ENCODE measurements at places on chromosomes 1 and 21.
A peak's percentile ranks its signal among the peaks of the same experiment; 100 is the strongest.

DNA sequence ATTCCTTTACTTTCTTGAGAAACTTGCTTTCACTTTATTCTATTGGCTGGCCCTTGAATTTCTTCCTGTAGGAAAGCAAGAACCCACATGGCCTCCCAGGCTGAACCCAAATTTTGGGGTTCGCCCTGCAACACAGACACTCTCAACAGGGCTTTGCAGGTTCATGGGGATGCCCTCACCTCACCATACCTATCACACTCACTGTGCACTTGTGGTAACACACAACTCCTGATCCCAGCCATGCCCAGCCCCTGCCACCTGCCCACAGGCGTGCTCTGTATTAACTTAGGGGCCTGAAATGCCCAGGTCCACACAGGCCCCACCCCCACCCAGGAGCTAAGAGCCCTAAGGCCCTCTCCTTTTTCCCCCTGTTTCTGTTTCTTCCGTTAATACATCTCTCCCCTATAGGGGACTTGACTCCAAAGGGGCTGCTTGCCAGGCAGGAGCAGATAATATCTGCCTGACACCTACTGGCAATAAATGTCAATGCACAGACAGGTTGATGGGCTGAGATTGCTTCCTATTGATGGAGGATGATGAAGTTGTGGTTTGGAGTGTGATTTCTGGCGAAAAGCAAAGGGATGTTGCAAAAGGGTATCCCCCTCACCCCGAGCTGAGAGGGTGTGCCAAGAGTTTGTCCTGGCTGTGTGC lies 171.5 kb downstream of the AJAP1 start:
- no peak for DNase-seq

DNA sequence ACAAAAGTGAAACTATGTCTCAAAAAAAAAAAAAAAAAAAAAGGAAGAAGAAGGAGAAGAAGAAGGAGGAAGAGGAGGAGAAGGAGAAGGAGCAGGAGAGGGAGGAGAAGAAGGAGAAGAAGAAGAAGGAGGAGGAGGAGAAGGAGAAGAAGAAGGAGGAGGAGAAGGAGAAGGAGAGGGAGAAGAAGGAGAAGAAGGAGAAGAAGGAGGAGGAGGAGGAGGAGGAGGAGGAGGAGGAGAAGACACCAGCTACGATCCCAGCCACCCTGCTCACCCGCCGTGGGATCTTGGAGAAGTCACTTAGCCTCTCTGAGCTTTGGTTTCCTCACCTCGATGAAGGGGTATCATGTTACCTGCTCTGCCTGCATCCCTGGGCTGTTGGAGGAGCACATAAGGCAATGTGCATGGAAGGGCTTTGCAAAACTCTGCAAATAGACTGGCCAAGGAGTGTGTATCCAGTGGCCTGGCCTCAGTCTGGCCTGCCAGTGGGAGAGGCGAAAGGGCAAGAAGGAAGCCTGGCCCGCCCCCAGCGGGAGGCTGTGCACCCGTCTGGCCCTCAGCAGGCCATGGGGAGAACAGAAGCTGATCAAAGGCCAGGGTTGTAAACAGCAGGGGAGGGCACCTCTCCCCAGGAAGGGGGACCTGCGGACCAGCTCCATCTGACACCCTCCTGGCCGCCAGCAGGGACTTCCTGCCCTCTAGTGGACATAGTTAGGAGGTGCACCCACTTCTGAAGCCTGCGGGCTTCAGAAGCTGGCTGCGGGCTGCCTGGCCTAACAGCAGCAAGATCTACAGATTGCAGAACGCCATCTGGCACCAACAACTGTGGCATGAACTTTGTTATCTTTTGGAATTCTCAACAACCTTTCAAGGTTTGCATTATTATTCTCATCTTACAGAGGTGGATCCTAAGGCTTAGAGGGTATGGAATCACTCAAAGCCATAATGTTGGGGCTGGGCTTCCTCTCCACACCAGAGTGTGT lies 19.2 kb upstream of the CDK18 start:
- peak; percentile 26 for DNase-seq

- no peak for DNase-seq
Measured at GRCh38 chr1:56191369-56191768, 388.0 kb downstream of the PLPP3 start.

DNA sequence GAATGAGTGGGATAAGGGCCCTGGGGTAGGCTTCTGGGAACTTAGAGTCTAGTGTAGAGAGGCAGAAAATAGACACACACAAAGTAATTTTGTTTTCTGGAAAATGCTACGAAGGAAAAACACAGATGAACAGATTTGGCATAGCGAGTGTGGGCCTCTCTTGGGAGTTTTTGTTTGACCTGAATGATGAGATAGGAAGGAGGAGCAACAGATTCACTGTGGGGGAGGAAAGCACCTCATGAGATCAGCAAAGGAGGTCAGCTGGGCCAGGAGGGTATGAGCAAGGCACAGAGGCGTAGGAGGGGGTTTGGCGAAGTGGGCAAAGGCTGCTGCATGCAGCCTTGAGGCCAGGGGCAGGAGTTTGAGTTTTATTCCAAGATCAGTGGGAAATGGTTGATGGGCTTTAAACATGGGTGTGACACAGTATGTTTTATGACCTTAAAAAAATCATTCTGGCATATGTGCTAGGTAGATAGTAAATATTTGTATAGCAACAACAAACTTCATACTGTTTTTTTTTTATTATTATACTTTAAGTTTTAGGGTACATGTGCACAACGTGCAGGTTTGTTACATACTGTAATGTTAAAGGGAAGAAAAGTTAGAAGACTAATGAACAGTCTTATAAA lies 57.9 kb downstream of the FGGY start:
- DNase-seq = no peak

- no peak for DNase-seq
Measured at GRCh38 chr1:52693843-52694242, 4.3 kb downstream of the COA7 start.

DNA sequence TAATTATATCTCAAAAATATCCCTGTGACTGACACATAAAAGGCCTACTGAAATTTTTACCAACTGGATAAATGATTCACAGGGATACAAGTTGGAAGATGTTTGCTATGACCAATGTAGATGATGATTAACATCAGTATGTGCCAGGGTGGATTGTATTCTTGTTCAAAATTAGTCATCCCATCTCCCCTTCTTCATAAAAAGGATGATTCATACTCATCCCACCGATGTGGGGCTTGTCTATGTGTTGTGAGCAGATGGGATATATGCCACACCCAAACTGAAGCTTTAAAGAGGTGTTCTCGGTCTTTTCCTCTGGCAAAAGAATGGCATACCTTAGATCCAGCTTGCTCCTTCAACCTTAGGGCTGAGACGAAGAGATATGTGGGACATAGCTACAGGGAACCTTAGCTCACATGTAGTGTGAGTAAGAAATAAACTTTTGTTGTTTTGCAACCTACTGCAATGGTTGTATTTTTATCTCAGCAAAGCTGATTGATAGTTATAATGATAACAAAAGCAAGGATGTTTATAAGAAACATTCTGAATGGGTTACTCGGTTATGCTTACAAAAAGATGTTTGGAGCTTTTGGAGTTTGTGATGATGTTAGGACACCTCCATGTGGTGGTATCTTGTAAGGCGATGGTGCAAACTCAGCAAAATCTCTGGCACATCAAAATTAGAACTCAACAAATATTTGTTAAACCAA lies 29.4 kb downstream of the SPATA17 start:
- no peak for DNase-seq

DNA sequence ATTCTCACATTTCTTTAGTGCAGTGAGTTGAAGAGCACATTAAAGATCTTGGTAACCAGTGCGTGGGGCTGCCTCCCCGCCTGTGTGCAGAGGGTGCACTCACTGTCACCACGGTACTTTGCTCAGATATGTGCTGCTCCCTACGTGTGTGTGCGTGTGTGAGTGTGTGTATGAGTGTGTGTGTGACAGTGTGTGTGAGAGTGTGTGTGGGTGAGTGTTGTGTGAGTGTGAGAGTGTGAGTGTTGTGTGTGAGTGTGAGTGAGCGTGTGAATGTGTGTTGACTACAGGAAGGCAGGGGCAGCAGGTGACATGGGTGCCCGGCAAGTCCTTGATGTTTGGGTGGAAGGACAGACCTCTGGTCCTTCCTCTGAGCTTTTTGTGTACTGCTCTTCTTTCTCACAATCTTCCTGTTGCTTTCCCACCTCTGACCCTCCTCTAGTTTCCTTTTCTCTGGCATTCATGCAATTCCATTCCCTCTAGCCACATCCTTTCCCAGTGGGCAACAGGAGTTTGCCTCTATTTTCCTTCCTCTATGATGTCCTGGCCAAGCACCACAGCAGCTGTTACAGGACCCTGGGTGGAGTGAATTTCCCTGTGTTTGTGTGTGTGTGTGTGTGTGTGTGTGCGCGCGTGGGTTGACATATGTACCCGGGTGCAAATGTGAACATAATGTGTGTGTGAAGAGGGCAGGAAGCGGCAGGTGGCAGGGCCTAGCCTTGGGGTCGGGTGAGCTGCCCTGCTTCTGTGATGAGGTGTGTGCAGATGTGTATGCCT lies 19.8 kb downstream of the LHX4 start:
- DNase-seq = no peak

DNA sequence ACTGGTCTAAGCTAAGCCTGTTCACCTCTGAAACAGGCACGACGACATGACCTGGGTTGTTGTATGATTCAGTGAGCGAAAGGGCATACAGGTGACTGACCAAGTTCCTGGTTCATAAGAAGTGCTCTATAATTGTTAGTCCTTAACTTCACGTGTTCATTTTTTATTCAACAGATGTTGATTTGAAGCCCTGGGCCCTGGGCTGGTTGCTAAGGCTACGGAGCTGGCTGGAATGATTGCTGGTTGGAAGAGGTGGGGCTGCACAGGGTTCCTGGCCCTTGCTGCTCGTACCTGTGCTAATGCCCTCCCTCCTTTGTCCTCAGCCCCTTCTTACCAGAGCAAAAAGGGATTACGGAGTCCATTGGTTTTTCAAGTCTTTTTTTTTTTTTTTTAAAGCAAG lies 111.3 kb upstream of the CSF3R start:
- DNase-seq = no peak

- DNase-seq = no peak
Measured at GRCh38 chr1:175481126-175482070, 262.0 kb downstream of the TNR start.

GRCh38 chr1:185112356-185112755 lies 44.4 kb downstream of the TRMT1L start:
- no peak for DNase-seq

GRCh38 chr1:225534135-225534534 lies 106.3 kb upstream of the LBR start:
- DNase-seq = no peak

- no peak for DNase-seq
Measured at GRCh38 chr21:15164273-15164672, 99.5 kb upstream of the NRIP1 start.

DNA sequence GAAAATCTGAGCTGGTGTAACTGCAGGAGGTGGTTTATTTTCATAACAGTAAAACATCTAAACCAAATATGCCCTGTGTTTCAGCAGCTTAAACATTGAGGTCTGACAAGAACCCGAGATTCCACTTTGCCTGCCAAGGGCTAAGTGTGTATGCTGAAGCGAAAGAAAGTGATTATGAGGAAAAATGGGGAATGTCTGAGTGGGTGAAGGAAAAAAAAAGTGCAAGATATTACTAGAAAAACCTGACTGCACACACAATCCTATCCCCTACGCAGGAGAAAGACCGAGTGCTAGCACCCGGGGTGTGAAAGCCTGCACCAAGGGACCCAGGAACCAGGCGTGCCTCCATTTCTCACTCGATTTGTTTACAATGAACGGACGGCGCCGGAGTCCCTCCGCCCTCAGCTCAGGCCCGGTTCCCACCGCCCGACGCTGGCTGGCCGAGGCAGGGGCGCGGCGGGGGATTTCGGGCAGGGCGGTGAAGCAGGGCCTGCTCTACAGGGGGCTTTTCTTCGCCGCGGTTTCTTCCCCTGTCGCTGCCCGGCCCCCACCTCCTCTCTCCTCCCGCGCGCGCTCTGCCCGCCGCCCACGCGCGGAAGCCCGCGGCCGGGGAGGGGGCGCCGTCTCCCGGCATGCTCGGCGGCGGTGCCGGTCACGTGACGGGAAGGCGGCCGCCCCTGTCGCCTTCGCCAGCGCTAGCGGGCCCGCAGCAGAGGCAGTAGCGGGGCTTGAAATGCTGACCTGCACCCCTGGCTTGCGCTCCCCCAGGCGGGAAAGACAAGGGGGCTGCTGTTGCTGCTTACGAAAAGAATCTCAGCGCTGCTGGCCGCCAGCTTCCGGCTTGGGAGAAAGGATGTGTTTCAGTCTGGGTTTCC lies 35.9 kb downstream of the ITPKB start:
- peak; percentile 74 for DNase-seq

DNA sequence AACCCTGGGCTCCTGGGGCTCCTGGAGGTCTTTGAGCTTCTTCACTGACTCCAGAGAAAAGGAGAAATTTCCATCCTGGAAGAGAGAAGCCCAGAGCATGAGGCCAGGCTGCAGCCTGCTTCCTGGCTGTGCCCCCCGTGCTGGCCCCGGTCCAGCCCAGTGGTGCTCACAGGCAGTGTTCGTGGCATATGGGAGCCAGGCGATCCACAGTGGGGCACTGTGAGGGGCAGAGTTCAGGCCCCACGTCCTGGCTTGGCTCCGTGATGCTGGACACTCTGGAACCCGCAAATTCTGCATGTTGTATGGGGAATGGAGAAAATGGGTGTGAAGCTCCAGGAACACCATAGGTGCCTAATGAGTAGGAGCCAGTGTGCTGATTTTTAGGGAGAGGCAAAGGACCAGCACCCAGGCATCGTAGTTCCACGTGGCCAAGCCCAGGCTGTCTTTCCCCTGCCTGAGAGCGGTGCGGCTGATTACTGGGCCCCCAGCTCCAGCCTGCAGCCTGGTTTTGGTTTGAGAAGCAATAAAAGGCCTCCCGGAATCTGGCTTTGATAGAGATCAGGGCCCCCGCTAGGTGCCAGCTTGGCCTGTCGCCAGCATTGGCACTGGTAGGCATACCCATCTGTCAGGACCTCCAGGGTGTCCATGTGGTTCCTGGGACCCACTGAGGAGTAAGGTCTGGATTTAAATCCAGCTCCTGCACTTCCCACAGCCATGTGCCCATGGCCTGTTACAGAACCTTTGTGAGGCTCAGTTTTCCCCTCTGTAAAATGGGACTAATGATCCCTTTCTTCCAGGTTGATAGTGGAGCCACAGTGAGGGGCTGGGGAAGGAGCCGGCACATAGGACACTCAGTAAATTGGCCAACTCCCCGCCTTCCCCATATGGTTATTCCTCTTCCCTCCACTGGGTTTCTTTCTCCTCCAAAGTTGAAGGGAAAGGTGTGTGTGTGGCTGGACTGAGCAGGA lies 725 bp downstream of the GUCA2A start:
- no peak for DNase-seq

DNA sequence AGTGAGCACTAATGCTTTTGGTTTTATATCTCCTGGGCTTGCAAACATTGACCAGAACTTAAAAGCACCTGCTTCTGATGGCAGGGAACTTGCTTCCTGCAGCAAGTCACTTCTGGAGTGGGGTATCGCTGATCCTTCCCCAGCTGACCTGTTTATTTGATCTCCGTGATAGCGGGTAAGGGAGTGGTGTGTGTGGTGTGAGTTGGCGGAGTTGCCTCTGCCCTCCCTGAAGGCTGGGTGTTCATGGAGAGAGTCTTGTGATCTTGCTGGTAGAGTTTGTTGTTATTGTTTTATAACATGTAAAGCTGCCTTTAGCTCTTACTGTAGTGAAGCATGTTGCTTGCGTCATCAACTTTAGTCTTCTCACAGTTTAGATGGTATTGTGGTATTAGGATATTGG lies 3.9 kb downstream of the MFN2 start:
- DNase-seq = no peak
